NCI-H345 (cell line): ENCODE measurements at places on chromosomes 1 and 21.

DNA sequence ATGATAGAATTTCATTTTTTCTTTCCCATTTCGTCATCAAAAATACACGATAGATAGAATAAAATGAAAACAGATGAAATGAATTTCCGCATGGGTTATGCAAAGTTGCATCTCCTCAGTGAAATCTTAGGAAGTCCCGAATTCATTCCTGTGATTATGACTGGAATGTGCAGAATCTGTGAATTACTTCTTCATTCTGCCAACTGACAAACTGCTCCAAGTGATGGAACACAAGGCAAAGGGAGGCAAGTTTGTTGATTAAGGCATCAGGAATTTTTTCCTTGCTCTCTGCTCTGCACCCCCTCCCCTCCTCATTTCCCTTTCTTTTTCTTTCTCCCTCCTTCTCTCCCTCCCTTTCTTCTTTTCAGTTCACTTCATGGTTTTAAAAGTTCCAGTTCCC, 37.0 kb upstream of the ADGRL4 start:
- no peak for DNase-seq

DNA sequence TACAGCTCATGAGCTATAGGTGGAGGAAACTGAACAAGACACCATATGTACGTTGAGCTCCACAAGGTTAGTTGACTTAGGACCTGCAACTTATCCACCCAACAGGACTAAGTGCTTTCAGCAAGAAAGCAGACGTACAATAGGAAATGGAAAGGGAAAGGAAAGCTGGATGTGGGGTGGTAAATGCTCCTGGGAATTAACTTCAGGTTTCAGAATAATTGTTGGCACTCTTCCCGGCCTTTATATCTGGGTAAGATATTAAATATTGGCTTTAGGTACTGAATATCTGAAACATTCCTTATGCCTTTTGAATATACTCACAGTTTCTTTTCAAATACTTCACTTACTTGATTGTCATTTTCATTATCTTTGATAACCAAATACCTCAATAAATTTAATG, 36.3 kb downstream of the GLMN start:
- DNase-seq, result no peak

- DNase-seq, result no peak
Observed at GRCh38 chr1:41473738-41474362, 10.6 kb downstream of the EDN2 start.

GRCh38 chr1:208405014-208405413, 160.8 kb upstream of the PLXNA2 start:
- DNase-seq, result no peak

DNA sequence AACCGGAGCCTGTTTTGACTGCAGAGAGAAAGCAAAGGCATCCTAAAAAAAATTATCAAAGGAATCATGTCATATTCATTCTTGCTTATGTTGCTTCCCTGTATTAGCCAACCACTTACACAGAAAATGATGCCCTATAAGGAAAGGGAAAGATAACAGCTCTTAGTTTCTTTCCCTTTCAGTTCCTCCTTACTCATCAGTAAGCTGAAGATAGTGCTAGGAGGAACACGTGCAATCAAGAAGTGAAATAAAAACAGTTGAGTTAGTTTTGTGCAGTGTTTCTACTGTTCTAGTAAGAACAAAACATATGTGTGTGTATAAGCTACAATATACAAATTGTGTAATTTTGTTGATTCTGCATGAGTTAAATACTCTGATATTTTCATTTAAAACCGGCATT, 45.3 kb upstream of the MTF2 start:
- DNase-seq, result no peak

- no peak for DNase-seq
Observed at GRCh38 chr1:50955116-50955515, 5.0 kb downstream of the FAF1 start.

- no peak for DNase-seq
Observed at GRCh38 chr21:31914472-31914871, 41.7 kb downstream of the HUNK start.

DNA sequence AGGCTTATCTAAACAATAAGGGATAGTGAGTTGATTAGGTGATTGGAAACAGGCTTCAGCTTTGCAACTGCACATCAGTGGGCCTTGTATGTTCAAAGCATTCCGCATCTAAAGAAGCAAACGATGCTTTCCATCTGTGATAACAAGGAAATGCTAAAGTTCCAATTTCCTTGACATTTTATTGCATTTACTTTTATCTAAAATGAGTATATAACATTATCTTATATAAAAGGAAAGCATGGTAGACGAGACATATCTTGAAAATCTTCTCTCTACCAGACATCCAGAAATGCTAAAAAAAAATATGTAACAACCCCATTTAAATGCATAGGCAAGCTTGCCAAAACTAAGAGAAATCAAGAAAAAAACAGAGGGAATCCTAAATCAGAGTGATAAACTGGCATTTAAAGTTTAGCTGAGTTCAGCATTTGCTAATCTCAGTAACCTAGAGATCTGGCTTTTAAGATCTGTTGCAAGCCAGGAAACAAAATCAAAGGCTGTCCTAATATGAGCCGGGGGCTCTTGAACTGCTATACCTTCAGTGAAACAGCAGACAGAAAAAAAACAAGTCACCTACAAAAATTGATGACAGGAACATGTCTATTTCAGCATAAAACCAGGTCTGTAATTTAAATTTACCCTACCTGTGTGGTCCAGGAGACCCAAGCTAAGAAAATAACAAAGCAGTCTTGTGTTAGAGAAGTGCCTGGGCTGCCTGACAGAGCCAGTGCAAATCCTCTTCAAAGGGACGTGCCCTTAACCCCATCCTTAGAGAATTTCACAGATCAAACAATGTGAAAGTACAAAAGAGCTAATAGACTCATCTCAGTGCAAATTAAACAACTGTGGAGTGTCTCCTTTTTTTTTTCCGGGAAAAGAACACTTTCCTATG, 3.1 kb upstream of the RGS13 start:
- DNase-seq, result no peak

GRCh38 chr1:6239950-6240768, 3.8 kb upstream of the HES3 start:
- DNase-seq, result peak; percentile 64

- DNase-seq, result no peak
Observed at GRCh38 chr21:31338908-31339368, 5.1 kb downstream of the TIAM1 start.

DNA sequence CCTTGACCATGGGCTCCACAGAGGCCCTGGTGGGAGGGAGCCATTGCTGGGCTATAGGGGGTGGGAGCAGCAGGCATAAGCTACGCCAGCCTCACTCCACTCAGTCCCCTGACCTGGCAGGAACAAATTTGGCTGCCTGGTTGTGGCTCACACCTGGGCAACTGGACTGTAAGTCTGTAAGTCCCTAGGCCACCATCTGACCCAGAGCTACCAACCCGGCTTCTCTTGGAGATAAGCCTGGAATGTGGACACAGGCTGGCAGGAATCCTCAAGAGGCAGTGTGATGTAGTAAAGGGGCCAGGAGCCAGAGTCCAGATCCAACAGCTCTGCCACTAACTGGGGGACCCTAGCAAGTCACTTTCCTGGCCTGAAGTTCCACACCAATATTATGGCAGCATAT, 11.4 kb downstream of the NCF2 start:
- no peak for DNase-seq

GRCh38 chr1:59346429-59346828, 49.5 kb downstream of the FGGY start:
- DNase-seq, result peak; percentile 15

- no peak for DNase-seq
Observed at GRCh38 chr1:22828484-22829308, 118.1 kb downstream of the EPHB2 start.

- no peak for DNase-seq
Observed at GRCh38 chr1:205301842-205302588, 19.5 kb downstream of the NUAK2 start.

DNA sequence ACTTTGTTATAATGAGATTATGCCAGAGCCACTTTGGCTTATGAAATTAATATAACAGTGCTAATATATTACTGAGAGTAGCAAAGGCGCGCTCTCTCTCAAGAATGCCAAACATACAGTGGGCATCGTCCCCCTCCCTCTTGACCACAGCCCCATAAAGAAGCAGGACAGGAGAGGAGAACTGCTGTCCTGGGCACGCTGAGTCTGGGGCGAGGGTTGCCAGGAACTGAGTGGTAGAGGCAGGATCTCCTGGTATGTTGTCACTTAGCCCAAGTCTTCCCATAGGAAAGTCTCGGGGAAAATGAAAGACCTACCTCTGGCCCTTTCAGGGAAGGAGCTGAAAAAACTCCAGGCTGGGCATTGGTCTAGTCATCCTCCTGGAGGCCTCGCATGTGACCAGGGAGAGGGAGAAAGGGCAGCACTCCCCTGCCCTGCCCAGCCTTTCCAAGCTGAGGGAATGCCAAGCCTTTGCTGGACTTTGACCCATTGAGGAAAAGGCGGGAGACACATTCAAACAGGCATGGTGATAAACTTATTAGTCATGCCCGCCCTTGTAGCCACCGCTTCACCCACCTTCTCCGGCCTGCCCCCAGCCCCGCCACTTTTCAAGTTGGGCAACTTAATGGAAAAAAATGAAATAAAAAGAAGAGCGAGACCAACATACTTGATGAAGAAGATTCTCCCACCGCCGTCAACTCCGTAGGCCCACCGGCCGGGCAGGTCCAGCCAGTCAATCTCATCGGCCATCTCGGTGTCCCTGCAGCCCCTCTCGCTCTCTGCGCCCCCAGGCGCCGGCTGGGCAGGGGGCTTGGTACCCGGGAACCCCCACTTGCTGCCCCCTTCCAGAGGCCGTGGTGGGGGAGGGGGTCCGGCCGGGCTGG, 17.4 kb upstream of the PLEKHA6 start:
- no peak for DNase-seq

DNA sequence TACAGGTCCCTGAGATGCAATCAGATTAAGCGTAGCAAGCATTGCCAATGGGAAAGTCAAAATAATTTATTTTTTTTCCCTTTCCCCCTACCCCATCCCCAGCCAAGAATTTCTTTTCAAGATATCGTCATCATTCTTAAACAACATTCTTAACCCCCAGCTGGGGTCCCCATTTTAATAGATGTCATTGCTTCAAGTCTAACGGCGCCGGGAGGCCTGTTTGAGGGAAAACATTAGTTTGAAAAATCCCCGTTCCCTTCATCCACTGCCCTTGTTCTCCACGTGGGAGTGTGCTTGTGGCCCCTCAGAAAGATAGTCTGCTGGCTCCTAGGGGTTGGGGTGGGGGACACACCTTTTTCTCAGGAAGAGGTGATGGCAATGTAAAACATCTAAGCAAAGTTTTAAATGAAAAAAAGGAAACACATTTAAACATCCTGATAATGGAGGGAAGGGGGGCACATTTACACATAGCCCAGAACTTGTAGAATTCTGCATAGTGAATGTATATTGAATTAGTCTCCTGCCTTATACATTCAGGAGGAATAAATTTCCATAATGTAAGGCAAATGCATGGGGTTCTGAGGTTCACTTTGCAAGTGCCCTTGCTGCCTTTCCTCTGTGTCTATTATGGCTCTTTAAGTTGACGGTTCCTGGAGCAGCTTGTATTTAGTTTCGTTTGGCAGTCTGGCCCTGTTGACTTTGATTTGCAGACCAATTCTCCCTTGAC, 6.8 kb downstream of the TRNP1 start:
- DNase-seq, result no peak

DNA sequence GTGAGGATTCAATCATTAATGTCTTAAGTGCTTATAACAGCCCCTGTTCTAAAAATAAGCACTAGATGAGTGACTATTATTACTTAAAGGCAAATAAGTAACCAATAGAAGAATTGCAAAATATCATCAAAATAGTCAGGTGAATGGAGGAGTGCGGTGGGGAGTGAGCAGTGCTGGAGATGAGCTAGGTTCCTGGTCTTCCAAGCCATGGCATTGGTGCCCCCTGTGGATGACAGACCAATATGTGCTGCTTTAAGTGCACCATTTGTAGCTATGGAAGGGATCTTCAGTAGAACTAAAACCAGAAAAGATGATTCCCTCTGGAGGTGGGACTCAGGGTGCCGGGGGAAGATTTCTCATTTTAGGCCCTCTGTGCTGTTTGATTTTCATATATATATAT, 46.1 kb upstream of the SLC30A1 start:
- DNase-seq, result no peak

- no peak for DNase-seq
Observed at GRCh38 chr1:194117582-194117981, 931.2 kb upstream of the B3GALT2 start.

DNA sequence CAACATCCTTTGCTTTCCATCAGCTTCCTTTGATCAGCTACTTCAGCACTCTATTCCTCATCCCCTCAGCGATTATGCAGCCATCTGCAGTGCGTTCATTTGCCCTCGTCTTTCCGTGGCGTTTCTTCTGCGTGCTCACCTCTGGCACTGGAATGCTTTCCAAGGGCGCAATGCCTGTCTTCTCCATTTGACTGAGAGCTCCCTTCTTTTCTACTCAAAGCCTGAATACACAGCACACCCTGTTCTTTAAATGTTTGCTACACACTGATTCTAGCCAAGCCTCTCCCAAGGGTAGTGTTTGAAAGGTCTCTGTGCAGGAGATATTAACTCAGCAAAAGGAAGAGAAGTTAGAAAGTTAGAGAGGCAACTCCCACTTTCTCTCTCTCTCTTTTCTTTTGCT, 22.6 kb downstream of the C1orf116 start:
- DNase-seq, result no peak

- DNase-seq, result peak; percentile 26
Observed at GRCh38 chr1:79259390-79260336, 253.1 kb upstream of the ADGRL4 start.

- no peak for DNase-seq
Observed at GRCh38 chr1:115648717-115649691, 7.2 kb downstream of the VANGL1 start.

GRCh38 chr1:67616394-67616985, 68.5 kb upstream of the GADD45A start:
- DNase-seq, result no peak

GRCh38 chr21:33196941-33197374, 32.8 kb upstream of the IFNAR2 start:
- peak; percentile 86 for DNase-seq

- DNase-seq, result no peak
Observed at GRCh38 chr1:95364546-95364945, 130.5 kb downstream of the RWDD3 start.

DNA sequence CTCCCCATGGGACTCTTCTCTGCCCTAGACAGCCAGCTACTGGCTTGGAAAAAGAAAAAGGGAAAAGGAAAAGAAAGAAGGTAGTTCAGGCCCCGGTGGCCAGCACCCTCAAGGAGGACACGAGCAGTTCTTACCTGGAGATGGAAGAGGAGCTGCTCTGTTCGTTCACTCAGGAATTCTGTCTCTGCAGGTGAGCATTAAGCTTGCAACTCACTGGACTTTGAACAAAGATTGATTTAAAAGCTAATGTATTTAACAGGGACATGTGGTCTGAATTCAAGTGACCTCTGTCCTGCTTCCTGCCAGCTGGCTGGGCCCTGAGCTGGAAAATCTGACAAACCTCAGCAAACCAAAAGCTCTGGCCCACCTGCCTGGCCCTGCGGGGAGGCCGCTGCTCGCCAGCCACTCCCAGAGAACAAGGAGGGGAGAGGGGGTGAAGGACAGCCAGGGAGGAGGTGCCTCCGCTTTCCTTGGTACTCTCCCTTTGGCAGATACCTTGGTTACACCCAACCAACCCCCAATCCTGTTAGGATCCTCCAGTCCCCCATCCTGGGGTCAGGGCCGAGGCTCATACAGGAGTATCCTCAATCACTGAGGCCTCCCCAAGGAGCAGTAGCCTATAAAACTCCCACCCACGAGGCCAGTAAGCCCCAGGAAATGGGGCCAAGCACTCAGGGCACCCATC, at the start of gene PDZK1:
Gene PDZK1 (minus strand): TSS at position 186 of the 685 bp plus-strand sequence. CDS start 19,347 bp downstream, outside the sequence.
- DNase-seq, result no peak
